NCI-H2081 treated with DMSO at 0.1 percent for 48 hours (cell line): ENCODE measurements at places on chromosomes 3 and 15.
A peak's percentile ranks its signal among the peaks of the same experiment; 100 is the strongest.

DNA sequence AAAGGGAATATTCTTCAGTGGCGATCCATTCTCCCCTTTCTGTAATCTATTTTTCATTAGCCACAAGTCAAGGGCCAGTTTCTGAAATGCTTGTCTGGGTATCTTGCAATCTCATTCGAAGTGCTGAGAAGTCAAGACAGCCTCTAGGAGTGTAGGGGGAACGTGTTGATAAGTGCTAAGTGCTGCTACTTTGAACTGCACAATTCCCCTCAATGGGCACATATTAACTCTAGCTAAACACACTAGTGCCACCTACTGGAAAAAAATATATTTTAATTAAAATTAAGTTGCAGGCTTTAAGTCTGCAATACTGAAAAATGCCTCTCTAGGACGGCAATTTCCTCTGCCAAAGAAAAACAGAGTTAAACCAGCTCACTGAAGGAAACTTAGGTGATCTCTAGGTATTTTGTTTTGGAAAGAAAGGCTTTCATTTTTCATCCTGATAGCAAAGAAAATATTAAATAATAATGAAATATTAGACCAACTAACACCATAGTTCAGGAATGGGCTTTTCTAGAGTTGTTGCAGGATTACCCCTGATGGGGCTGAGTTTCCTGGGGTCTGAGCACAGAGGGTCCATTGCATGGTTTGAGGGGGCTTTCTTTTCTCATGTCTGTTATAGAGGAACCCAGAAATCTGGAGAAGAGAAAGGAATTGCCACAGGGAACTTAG lies 181.9 kb upstream of the KBTBD8 start:
- peak; percentile 5 for DNase-seq

GRCh38 chr15:52417957-52418356 lies 110.7 kb downstream of the MYO5A start:
- DNase-seq = no peak

DNA sequence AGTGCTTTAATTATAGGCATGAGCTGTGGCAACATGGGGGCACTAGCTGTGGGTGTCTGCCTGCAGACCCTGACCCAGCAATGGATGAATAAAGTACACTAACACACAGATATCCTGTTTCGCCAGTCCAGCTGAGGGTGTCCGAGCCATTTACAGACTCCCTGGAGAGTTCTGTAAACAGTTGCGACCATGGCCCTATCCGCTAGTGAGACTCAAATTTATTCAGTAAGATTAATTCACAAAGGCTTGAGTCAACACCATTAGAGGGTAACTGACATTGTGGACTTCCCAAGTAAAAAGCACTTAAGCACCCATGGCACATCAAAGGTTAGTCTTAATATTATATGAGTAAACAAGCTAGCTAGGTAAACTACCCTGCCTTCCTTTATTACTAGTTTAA lies 161.6 kb downstream of the TBL1XR1 start:
- DNase-seq = peak; percentile 94

- DNase-seq = no peak
These were observed at the start of gene ACY1 for GRCh38 chr3:51982838-51983577. Gene ACY1, plus strand, starts transcription at chr3:51983535. Its CDS starts 530 bp downstream, at chr3:51984065.

DNA sequence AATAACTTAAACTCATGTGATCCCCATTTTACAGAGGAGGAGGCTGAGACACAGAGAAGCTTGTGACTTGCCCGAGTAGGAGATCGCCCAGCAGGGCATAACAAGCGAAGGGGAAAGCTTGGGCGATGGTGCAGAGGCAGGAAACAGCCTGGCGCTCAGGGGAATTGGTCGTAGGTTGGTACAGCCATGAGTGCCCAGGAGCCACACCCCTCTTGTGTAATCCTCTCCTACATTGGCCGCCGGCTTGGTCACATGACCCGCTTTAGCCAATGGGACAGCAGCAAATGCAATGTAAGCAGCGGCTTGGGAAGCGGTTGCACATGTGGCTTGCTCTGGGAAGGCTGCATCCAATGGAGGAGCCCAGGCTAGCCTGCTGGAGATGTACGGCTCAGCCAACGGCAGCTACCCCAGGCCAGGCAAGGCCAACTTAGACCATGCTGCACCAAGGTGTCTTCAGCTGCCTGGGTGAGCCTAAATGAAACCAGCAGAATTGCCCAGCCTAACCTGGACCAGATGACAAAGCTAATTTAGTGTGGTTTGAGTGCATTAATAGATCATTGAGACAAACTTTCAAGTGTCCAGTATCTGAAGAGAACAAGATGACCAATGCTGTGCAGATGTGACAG lies 50.3 kb upstream of the SLC6A6 start:
- no peak for DNase-seq

DNA sequence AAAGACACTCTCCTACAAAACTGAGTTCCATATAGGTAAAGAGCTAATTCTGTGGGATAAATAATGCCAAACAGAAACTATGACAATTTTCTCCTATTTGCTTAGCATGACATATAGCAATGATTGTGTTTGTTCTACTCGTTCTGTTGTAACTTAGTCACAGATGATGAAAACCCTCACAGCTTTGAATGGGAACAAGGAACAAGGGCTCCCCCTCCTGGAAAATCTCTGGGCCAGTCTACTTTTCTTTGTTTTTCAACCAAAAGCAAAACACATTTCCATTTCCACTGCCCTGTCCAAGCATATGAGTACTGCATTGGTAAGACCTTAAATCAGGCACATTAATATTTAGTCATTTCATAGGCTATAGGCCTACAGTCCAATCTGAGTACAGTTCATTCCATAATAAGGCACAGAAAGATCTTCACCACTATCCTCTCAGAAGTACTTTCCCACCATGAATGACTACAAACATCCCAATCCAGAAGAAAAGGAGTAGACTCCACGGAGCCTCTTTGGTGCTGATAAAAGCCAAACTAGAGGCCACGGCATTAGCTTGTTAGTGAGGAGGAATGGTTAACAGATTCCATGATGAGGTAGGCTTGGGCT lies 67.1 kb downstream of the ATP8B4 start:
- peak; percentile 32 for DNase-seq

DNA sequence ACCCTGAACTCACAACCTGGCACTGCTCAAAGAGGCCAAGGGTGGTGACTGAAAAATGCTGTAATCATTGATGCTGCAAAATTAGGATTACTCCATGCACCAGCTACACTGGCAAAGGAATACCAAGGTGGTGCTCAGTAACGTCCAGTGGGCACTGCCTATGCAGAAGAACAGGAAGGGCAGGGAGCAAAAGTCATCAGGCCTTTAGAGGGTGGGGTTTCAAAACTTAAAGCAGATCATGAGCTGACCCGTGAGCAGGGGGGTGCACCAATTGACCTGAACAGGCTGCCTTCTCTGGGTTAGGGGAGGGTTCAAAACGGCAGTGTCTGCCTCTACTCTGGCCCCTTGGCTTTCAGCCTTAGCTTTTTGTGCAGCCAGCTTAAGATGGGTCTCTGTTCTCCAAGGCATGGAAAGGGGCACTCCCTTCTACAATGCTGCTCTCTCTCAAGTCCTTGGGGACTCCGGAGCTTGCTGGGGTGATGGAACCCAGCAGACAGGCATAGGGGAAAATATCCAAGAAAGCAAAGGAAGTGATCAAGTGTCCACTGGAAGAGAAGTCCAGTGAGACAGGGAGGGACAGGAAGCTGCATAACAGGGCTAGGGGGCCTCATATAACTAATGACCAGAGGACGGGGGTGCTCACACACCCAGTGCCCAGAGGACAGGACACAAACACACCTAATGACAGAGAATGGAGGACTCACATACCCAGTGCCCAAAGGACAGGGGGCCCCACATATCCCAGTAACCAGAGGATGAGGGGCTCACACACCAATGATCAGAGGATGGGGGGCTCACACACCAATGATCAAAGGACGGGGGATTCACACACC lies 11.4 kb downstream of the RAB6B start:
- no peak for DNase-seq

GRCh38 chr3:60600848-60601247 lies 650.4 kb downstream of the FHIT start:
- DNase-seq = no peak
